Stimulated activated CD8-positive, alpha-beta memory T cell treated with anti-CD3 and anti-CD28 coated beads, Interleukin-15, amount 100 ng/mL, for 1 hour (primary cell): ENCODE measurements at places on chromosomes 6 and 20.

- DNase-seq = no peak
Measured at GRCh38 chr6:46781478-46782378, 11.5 kb upstream of the MEP1A start.

- DNase-seq = no peak
Measured at GRCh38 chr20:58131551-58132142, 96.8 kb downstream of the ANKRD60 start.

GRCh38 chr6:32329141-32329540 lies 42.6 kb downstream of the TSBP1 start:
- no peak for DNase-seq

DNA sequence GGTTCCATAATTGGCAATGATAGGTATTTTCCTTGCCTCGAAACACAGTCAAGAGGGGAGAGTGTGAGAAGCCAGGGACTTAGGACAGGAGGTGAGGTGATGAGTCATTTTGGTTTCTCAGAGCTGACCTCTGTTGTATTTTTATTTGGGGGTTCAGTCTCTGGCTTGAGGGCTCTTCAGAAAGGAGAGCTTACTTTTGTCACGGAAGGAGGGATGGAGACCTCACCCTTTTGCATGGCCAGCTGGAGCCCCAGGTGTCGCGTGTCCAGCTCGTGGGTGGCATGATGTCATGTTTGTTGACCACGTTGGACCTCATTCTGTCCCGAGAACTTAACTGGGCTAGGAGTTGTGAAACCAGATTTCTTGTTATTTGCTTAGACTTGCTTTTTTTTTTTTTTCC lies 293.9 kb downstream of the QKI start:
- no peak for DNase-seq

GRCh38 chr6:20791074-20791473 lies 256.8 kb downstream of the CDKAL1 start:
- DNase-seq = no peak

DNA sequence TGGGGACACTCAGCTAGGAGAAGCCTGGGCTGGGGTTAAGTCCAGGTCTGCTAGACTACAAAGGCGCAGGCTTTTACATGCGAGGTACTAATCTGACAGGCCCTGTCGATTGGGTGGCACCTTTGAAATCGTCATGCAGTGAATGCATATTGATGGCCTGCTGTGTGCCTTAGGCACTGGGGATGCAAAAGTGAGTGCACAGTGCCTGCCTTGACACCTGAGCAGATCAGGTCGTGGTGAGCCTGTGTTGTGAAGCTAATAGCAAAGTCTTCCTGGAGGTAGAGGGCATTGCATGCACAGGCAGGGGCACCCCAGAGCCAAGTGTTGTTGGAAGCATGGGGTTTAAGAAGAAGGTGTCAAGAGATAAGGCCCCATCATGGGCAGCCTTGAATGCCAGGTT lies 16.9 kb downstream of the LRRC1 start:
- no peak for DNase-seq

DNA sequence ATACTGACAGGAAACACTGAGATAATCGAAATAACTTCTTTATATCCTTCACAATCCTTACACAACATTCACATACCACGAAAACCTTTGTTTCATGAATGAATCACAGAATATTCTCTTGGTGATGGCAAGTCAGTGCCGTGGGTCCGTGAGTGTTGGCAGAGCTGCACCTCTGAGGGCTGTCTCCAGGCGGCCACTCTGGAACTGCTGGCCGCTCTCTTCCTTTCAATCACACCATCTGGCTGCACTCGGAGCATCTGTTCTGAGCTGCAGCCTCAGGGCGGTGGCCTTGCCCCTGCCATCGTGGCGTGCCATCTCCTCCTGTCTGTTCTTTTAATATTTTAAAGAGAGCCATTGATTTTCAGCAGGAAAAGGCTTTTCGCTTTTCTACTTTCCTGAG lies 129.4 kb upstream of the AFDN start:
- no peak for DNase-seq

- DNase-seq = no peak
Measured at GRCh38 chr6:157561929-157562810, 181.2 kb downstream of the ZDHHC14 start.

GRCh38 chr20:62114894-62115293 lies 7.4 kb upstream of the LSM14B start:
- no peak for DNase-seq

GRCh38 chr6:109473120-109473519 lies 9.9 kb downstream of the ZBTB24 start:
- DNase-seq = no peak

- DNase-seq = no peak
Measured at GRCh38 chr6:7556394-7557106, 15.1 kb downstream of the DSP start.

GRCh38 chr6:56647172-56647762 lies 4.6 kb upstream of the DST start:
- DNase-seq = no peak

DNA sequence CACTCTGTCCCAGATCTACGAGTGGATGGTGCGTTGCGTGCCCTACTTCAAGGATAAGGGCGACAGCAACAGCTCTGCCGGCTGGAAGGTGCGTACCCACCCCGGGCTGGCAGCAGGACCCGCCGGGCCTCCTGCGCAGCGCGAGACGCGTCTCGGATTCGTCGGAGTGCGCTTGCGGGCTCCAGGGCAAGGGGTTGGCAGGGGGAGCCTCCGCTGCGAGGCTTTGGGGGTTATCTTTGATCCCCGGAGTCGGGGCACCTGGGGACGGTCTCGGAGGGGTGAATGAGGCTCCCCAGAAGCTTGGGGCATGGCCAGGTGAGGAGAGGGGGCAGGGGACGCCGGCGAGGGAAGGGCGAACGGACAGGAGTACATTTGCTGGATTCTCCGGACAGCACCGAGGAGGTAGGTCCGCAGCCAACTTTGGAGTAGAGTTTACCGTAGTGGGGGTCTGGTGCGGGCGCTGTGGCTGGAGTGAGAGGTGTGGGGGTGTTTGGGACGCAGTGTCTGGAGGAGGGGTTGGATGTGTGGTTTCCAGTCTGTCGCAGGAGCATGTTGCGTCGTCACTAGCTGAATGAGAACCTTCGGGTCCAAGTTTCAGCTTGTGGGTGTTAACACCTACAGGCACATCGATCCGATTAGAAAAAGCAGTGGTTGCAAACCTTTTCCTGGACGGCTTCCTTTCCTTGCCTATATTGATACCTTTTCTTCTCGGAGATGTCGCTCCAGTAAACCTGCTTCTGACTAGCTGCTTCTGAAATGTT lies 1.2 kb downstream of the FOXO3 start:
- DNase-seq = no peak

- DNase-seq = no peak
Measured at GRCh38 chr6:15265787-15266186, 19.9 kb downstream of the JARID2 start.

DNA sequence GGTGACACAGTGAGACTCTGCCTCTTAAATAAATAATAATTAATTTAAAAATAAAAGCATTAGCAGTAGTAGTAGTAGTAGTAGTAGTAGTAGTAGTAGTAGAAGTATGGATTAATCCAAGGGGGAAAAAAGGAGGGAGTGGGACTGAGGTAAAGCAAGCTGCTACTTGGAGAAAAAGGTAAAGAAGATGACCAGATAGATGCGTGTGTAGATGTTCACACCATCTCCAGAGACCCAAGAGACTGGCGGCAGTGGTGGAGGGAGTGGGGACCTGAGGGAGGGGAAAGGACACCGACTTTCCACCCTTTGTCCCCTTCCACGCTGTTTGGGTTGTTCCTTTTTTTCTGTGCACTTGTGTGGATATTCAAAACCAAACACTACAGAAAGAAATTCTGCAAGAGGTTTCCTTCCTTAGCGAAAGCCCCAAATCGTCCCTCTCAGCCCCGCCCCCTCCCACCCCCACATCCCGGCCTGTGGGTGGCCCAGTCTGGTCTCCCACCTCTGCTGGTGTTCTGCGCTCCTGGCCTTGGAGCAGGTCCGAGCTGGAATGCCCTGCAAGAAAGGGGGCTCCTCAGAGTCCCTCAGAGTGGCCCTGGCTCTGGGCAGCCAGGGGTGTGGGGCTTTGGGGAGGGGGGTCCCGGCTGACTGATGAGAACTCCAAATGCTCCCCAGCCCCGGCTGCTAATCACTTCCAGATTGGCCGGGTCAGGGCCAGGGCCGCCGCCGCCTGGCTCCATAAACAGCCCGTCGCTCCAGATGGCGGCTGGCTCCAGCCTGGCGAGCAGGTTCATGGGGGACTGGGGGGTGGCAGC lies 60.2 kb downstream of the UBE2V1 start:
- DNase-seq = no peak

- no peak for DNase-seq
Measured at GRCh38 chr20:63371291-63371865, 10.2 kb upstream of the CHRNA4 start.

- no peak for DNase-seq
Measured at GRCh38 chr20:19973961-19974629, 43.1 kb upstream of the NAA20 start.

GRCh38 chr20:18279242-18279641 lies 9.1 kb upstream of the ZNF133 start:
- no peak for DNase-seq

GRCh38 chr6:3797231-3798054 lies 45.9 kb upstream of the PXDC1 start:
- DNase-seq = no peak

DNA sequence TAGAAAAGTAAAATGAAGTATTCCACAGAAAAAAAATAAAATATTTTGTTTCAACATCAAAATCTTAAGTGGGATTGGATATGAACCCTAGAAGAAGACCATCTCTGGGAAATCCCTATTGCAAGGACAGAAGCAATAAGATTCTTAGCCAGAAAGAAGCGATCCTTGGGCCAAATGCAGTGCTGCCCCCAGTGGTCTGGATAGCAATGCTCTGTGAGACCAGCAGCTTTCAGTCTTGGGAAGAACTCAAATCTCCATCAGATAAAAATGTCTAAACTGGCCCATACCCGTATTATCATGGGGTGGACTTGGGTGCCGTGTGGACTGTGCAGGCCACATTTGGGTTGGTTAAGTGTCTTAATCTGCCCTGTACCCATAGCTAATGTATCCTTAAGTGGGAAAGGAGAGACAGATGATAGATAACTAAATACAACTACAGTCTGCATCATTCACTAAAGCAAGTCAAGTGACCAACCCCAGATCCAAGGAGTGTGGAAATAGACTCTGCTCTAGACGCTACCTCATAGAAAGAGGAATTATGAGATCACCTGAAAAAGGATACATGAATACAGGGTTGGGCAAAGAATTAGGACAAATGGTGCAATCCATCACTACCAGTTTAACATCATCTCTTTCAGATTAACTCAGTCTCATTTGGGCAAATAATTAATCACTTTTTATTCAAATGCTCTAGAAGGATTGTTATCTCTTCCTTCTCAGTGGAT lies 38.9 kb upstream of the SNAP25 start:
- no peak for DNase-seq

- DNase-seq = no peak
Measured at GRCh38 chr6:33631971-33632557, 10.9 kb downstream of the ITPR3 start.

DNA sequence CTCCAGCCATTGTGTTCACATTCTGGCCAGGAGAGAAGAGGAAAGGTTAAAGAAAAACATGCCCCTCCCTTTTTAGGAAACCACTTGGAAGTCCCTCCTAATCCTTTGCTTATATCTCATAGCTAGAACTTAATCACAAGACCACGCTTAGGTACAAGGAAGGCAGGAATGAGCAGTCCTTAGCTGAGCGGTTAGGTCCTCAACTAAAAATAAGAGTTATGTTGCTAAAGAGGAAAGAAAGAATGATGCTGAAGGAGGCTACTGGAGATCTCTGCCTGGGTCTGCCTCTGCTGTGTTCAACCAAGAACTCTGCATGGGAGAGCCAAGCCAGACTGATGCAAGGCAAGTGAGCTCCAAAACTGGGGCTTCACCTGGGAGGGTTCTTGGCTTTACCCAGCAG lies 11.6 kb upstream of the ARFGEF2 start:
- DNase-seq = no peak

GRCh38 chr6:134589512-134589911 lies 271.6 kb upstream of the SGK1 start:
- DNase-seq = no peak

DNA sequence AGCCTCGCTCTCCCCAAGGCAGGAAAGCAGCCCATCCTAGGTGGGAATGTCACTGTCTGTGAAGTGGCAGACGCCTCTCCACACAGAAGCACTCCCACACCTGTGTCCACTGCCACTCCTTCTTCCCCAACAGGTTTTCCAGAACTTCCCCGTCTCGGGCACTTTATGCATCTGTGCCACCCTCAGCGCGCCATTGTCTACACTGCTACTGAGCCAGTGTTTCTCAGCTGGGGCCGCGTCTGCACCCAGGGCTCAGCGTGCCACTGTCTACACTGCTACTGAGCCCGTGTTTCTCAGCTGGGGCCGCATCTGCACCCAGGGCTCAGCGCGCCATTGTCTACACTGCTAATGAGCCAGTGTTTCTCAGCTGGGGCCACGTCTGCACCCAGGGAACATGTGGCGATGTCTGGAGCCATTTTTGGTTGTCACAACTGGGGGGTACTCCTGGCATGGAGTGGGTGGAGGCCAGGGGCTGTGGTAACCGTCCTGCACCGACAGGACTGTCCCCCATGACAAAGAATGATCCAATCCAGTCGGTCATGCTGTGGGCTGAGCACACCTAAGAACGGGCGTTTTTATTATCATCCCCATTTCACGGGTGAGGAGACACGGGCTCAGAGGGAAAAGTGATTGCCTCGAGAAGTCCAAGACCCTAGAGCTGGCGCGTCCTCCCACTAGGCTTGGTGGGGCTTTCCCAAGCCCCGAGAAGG lies 41.7 kb upstream of the ZBP1 start:
- DNase-seq = no peak

DNA sequence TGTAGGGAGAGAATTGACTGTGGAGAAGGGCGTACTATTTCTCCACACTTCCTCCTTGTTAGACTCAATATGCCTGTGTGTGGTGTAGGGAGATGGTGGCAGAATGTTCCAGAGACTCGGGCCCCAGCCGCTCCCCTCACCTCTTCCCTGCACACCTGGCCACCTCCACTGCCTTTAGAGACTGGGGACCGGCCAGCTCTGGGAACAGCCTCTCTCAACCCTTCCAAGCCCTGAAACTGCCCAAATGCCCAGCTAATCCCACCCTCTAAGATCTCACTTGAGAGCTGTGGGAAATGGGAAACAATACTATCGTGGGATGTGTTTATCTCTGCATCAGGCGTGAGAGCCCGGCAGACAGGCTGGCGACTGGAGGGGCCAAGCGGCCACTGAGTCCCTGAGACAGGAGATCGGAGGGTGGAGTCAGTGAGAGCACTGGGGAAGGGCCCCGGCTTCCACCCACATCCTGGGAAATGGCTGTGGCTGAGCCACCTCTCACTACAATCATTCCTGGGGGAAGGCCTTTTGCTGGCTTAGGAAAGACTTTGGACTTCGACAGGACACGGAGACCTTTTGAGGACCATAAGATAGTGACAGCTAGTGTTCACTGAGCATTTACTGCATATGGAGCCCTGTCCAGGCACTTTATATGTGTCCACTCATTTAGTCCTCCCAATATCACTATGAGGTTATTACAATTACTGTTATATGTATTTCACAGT lies 31.0 kb upstream of the MRPS18A start:
- no peak for DNase-seq

GRCh38 chr6:54710456-54710855 lies 136.1 kb upstream of the FAM83B start:
- DNase-seq = no peak

GRCh38 chr20:37734228-37734985 lies 40.6 kb downstream of the CTNNBL1 start:
- no peak for DNase-seq
